ENCODE measurements at places on chromosomes 16 and 17. TPM values are rescaled to one million over a fixed set of nuclear protein-coding genes. Genes with fewer than 3 reads are reported as not detected.
A peak's percentile ranks its signal among the peaks of the same experiment; 100 is the strongest.

GRCh38 chr16:54932737-54933254 lies 2.1 kb downstream of the IRX5 start:
- H3K4me3 ChIP-seq: peak overlapping the region; percentile 98
- H3K36me3 ChIP-seq: peaks cover 28% of the 10 kb centered on the region
- H3K27ac ChIP-seq: peak overlapping the region; percentile 97
- DNase-seq: no peak
- H3K4me1 ChIP-seq: peaks cover 12% of the 10 kb centered on the region
- H3K27me3 ChIP-seq: peaks cover 59% of the 10 kb centered on the region

- H3K4me3 ChIP-seq: no peak overlapping the region
- DNase-seq: no peak
- H3K4me1 ChIP-seq: peaks cover 12% of the 10 kb centered on the region
- no peak overlapping the region for H3K27ac ChIP-seq
- peaks cover 11% of the 10 kb centered on the region for H3K36me3 ChIP-seq
Observed at GRCh38 chr16:80997964-80998620, 8.6 kb downstream of the CMC2 start.

DNA sequence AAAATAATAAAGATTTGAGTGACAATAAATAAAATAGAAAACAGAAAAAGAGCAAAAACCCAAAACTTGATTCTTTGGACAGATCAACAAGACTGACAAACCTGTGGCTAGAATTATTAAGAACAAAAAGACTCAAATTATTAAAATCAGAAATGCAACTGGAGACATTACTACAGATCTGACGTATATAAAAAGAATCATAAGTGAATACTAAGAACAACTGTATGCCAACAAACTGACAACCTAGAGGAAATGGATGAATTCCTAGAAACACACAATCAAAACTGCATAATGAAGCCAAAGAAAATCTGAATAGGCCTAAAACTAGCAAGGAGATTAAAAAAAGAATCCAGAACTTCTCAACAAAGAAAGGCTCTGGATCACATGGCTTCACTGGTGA lies 47.4 kb downstream of the NETO2 start:
- H3K36me3 ChIP-seq: peaks cover 49% of the 10 kb centered on the region
- no peaks in the 10 kb centered on the region for H3K4me1 ChIP-seq
- no peaks in the 10 kb centered on the region for H3K27me3 ChIP-seq

DNA sequence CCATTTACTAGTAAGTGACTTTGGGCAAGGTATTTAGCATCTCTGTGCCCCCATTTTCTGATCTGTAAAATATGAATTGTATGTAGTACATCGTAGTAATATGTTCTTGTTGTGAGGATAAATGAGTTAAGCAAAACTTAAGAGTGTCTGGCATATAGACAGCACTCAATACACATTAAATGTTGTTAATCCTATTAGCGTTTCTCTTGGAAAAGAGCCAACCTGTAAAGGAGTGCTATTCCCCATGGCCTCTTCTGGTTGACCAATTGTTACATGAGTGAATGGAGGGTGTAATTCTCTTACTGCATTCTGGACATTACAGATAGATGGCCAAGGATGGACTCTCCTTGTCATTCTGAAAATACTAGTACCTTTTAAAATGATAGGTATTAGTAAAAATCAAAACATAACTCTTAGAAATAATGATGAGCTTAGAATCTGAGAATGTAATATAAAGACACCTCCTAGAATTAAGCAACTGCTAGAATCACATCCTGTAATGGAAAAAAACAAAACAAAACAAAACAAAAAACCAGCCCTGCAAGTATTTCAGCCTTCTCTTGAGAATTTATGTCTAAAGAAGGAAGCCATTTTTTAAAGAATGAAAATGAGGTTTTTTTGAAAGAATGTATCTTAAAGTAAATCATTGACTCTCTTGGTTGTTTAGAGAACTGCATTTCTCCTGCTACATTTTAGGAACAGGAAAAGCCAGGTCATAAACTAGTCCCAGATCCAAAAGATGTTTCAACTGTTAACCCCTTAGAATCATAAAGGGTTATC lies 30.5 kb downstream of the IQCK start:
- DNase-seq: no peak
- no peaks in the 10 kb centered on the region for H3K27me3 ChIP-seq
- peaks cover 49% of the 10 kb centered on the region for H3K4me1 ChIP-seq
- peak overlapping the region; percentile 94 for H3K27ac ChIP-seq
- H3K36me3 ChIP-seq: peaks cover 5% of the 10 kb centered on the region
- peak overlapping the region; percentile 79 for H3K4me3 ChIP-seq

DNA sequence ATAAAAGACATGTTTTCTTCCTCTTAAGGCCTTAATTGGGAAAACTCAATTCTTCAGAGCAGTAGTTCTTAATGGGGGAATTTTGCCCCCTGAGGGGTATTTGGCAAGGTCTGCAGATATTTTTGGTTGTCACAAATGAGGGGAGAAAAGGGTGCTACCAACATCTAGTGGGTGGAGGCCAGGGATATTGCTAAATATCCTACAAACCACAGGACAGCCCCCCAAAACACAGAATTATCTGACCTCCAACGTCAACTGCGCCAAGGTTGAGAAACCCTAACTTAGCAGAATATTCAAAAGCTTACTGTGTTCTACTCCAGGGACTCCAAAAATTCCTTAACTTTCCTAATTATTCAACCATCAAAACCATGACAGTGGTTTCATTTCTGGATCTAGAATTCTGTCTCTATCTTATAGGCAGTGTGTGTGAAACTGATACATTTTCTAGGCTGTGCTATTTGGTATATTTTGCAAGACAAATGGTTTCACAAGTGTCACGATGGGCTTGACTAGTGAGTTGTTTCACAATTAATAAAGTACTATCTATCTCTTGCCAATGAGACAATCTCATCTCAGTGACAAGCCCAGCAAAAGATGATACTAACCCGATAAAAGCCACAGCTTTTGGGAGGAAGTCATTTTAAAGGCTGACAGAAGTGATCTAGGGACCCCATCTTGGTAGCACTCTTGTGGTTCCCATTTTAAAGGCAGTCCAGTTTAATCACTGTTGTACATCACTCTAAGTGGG lies 14.7 kb downstream of the TXNDC11 start:
- H3K27me3 ChIP-seq: no peaks in the 10 kb centered on the region
- no peaks in the 10 kb centered on the region for H3K4me1 ChIP-seq
- H3K36me3 ChIP-seq: peaks cover 29% of the 10 kb centered on the region
- DNase-seq: no peak

GRCh38 chr17:30908717-30909420 lies 2.8 kb upstream of the TEFM start:
- H3K4me3 ChIP-seq: peak overlapping the region; percentile 47
- H3K4me1 ChIP-seq: peaks cover 11% of the 10 kb centered on the region
- no peak overlapping the region for H3K27ac ChIP-seq
- no peak for DNase-seq
- H3K27me3 ChIP-seq: no peaks in the 10 kb centered on the region

- peaks cover 14% of the 10 kb centered on the region for H3K4me1 ChIP-seq
- no peak for DNase-seq
- H3K27me3 ChIP-seq: no peaks in the 10 kb centered on the region
- H3K27ac ChIP-seq: no peak overlapping the region
- H3K36me3 ChIP-seq: peaks cover 22% of the 10 kb centered on the region
Observed at GRCh38 chr17:43351691-43352090, 47.1 kb upstream of the ARL4D start.

GRCh38 chr16:85049706-85050305 lies 22.2 kb downstream of the KIAA0513 start:
- no peak overlapping the region for H3K27ac ChIP-seq
- H3K4me1 ChIP-seq: peaks cover 20% of the 10 kb centered on the region
- peaks cover 3% of the 10 kb centered on the region for H3K27me3 ChIP-seq
- peaks cover 14% of the 10 kb centered on the region for H3K36me3 ChIP-seq

GRCh38 chr17:49567871-49568694 lies 7.6 kb upstream of the NXPH3 start:
- H3K4me1 ChIP-seq: peaks cover 8% of the 10 kb centered on the region
- peaks cover 58% of the 10 kb centered on the region for H3K27me3 ChIP-seq
- H3K27ac ChIP-seq: peak overlapping the region; percentile 56
- peak overlapping the region; percentile 82 for H3K4me3 ChIP-seq
- H3K36me3 ChIP-seq: no peaks in the 10 kb centered on the region

GRCh38 chr16:88491560-88492310 lies 38.7 kb downstream of the ZFPM1 start:
- no peak overlapping the region for H3K4me3 ChIP-seq
- DNase-seq: no peak
- no peak overlapping the region for H3K27ac ChIP-seq
- peaks cover 4% of the 10 kb centered on the region for H3K4me1 ChIP-seq

- peak overlapping the region; percentile 95 for H3K27ac ChIP-seq
- H3K36me3 ChIP-seq: peaks cover 14% of the 10 kb centered on the region
- H3K4me1 ChIP-seq: peaks cover 62% of the 10 kb centered on the region
- peak overlapping the region; percentile 90 for H3K4me3 ChIP-seq
Observed at GRCh38 chr17:38453951-38454421, 25.7 kb downstream of the ARHGAP23 start.

DNA sequence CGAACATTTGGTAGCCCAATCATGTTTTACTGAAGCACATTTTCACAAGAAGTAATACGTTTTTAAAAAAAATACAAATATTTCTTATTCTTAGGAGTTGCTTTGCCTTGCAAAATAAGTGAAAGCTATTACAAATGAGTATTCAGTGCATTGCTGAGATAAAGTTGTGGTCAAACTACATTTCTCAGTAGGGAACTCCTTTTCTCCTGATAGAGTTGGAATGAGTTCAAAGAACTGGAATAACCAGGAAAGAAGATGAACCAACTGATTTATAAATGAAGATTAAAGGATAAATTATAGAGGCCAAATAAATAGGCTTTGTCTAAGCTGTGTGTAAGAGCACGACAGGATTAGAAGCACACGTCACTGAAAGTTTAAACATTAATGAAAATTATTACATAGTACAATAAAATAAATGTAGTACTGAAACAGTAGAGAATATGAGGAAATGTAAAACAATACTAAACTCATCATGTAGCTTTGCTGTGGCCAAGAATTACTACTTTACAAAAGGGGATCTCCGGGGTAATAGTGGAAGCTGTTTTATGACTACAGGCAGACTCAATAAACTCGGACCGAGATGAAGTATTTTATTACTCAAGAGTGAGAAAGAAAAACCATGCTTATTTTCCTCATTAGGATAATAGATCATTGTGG lies 73.6 kb downstream of the KCNJ2 start:
- no peak overlapping the region for H3K27ac ChIP-seq
- H3K27me3 ChIP-seq: no peaks in the 10 kb centered on the region
- H3K36me3 ChIP-seq: no peaks in the 10 kb centered on the region
- DNase-seq: no peak

DNA sequence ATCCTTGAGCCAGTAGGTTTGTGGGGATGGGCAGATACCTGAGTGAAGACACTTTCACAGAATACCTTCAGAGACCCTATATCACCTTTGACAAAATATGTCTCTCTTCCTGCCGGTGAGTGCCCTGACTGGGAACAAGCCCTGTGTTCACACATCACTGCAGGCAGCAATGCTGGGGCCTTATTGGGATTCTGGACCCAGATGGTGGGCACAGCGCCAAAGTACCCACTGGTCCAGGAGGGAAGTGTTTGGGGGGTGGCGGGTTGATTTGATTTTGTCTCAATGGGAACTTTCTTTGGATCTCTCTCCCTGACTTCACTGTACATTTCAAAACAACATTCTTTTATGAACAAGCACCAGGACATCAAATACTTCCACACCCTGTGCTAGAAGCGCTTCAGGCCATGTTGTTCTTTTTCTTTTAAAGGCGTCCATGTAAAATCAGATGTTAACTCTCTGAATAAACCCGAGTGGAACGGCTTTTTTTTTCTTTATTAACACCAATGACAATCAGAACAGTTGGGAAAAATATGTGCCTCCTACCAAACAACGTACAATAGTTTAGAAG lies 62.4 kb upstream of the AKTIP start:
- peak overlapping the region; percentile 76 for H3K27ac ChIP-seq
- H3K4me3 ChIP-seq: no peak overlapping the region
- H3K36me3 ChIP-seq: no peaks in the 10 kb centered on the region

- H3K4me3 ChIP-seq: no peak overlapping the region
- peaks cover 31% of the 10 kb centered on the region for H3K36me3 ChIP-seq
- peaks cover 5% of the 10 kb centered on the region for H3K4me1 ChIP-seq
- DNase-seq: no peak
- H3K27ac ChIP-seq: no peak overlapping the region
Observed at GRCh38 chr17:63295839-63296590, 150.1 kb downstream of the CYB561 start.

DNA sequence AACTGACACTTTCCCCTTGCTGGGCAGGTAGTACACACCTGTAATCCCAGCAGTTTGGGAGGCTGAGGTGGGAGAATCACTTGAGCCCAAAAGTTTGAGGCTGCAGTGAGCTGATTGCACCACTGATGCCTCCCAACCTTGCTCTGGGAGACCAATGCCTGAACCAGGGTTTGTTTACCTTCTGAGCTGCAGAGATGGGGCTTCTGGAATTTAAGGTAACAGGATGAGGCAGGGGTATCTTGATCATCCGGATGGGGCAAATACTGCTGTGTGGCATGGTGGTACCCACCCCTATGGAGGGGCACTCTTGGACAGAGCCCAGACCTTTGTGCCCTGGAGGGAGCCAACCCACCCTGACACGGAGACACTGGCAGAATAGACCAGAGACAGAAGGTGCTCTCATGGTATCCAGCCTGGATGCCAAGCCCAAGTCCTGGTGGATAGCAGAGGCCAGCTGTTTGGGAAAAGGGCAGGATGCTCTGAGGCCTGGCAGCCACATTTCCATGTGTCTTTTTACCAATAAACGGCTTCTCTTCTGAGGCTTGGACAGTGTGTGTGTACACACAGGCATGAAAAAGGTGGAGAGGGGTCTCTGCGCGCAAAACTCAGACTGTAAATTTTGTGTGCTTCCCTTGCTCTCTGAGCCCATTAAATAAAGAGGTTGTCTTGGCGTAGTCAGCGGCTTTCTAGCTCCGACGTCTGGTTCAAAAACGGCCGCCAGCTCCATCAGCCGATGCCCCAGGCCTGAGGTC lies 4.4 kb downstream of the ZNF48 start:
- H3K27ac ChIP-seq: peak overlapping the region; percentile 88
- no peaks in the 10 kb centered on the region for H3K27me3 ChIP-seq
- peaks cover 35% of the 10 kb centered on the region for H3K4me1 ChIP-seq

- no peak for DNase-seq
- H3K27ac ChIP-seq: peak overlapping the region; percentile 82
- peaks cover 62% of the 10 kb centered on the region for H3K4me1 ChIP-seq
- H3K27me3 ChIP-seq: no peaks in the 10 kb centered on the region
- peak overlapping the region; percentile 40 for H3K4me3 ChIP-seq
Observed at GRCh38 chr17:2084766-2085647, 30.1 kb downstream of the HIC1 start.

Gene GRIN2A
- 0.57 TPM for total RNA-seq

Gene SLC35G6
- not detected for total RNA-seq

Gene AOC2
- total RNA-seq: 3.4 TPM

Gene CPHXL
- total RNA-seq: not detected

Gene HOXB1
- total RNA-seq: 0.79 TPM

Gene AANAT
- total RNA-seq: not detected

Gene ADAT1
- 51.9 TPM for total RNA-seq

Gene AARSD1
- 37.0 TPM for total RNA-seq

Gene CORO6
- total RNA-seq: 6.8 TPM

Measured in type B pancreatic cell (in vitro differentiated cells).